ENCODE measurements at places on chromosomes 5 and 9.

GRCh38 chr5:136221340-136221739 lies 28.4 kb upstream of the SMIM32 start:
- DNase-seq: no peak

- DNase-seq: peak; percentile 43
Measured at GRCh38 chr5:87300744-87301143, 33.1 kb downstream of the RASA1 start.

GRCh38 chr9:69279733-69280132 lies 45.3 kb upstream of the ENTREP1 start:
- DNase-seq: no peak

- DNase-seq: peak; percentile 59
Measured at GRCh38 chr9:111483858-111484571, at the start of gene ECPAS. Gene ECPAS (minus strand): TSS chr9:111484383. CDS start chr9:111472918, 11,465 bp downstream.

- no peak for DNase-seq
Measured at GRCh38 chr5:69292306-69292705, 40.3 kb downstream of the CCDC125 start.

DNA sequence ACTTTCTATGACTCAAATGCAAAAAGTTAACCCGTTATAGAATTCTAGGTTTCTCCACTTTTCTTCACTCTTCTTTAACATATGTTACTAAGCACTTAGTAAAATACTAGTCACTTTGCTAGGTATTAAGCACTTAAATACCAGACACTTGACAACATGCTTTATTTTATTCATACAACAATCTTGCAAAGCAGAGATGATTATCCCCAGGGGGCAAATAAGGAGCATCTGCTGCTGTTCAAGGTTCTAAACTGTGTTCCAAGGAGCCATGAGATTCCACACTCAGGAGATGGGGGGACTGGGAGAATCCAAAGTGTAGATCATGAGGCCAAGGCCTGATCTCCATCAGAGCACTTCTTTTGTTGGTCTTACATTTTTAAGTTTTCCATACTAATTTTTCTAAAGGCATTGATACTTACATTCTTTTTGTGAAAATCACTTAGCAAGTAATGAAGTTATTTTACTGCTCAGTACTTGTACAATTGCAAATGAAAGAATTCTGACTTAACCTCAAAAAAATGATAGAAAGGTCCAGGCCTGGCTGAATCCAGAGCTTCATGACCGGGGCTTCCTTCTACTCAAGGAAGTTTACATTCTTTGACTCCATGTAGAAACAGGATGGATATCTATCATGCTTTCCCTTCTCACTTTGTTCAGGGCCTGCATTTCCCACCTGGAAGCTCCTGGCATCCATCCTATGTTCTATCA lies 504.4 kb upstream of the WWC1 start:
- DNase-seq: no peak

DNA sequence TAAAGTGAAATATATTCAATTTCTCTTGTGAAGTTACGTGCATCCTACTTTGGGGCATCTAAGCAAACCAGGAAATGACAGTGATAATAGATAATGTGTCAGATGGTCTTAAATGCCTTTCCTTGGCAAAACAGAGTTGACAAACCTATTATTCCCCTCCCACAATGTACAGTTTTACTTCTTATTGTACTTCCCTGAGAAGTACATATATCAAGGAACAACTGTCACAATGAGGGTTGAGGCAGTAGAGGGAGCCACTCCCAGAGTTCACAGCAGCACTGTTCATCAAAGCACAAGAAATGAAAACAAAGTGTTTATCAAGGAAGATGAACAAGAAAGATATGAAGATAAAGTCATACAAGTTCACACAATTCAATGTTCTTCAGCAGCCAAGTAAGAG lies 41.1 kb downstream of the ELAVL2 start:
- DNase-seq: no peak

- DNase-seq: no peak
Measured at GRCh38 chr5:143964919-143965318, 153.0 kb downstream of the HMHB1 start.

GRCh38 chr9:95202076-95202681 lies 115.3 kb downstream of the FANCC start:
- no peak for DNase-seq

DNA sequence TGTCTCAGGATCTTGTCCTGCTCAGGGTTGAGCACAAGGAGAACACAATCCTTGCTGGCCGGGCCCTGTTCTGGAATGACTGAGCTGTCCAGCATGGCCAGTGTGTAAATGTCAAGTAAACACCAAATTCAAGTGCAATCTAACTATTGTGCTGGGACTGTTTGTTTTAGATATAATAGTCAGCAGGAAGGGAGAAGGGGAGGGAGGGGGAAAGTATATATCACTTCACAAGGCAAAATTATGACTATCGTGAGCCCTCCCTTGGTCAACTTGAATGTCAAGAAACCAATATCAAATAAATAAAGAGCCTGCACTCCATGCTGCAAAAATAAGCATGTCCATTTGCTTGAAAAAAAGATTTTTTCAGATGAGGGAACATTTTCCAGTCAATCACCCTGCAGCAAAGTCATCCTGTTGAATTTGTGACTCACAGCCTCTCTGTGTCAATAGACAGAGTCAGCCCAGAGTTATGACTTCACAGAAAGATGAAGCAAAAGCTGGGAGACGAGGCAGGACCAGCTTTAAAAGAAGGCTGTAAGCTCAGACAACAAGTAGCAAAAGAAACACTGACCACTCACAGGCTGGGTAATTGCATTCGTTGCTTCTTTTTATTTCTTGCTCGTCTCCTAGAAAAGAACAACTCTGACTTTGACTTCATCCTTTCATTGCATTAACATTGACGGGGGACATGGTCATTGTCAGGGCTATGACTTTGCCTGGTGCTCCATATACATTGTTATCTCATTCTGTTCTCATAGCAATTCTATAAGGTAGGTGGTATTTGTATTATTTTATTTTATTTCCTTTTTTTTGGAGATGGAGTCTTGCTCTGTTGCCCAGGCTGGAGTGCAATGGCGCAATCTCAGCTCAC lies 15.3 kb upstream of the KLF4 start:
- no peak for DNase-seq

- DNase-seq: peak; percentile 13
Measured at GRCh38 chr5:131209506-131210150, 38.9 kb downstream of the LYRM7 start.

DNA sequence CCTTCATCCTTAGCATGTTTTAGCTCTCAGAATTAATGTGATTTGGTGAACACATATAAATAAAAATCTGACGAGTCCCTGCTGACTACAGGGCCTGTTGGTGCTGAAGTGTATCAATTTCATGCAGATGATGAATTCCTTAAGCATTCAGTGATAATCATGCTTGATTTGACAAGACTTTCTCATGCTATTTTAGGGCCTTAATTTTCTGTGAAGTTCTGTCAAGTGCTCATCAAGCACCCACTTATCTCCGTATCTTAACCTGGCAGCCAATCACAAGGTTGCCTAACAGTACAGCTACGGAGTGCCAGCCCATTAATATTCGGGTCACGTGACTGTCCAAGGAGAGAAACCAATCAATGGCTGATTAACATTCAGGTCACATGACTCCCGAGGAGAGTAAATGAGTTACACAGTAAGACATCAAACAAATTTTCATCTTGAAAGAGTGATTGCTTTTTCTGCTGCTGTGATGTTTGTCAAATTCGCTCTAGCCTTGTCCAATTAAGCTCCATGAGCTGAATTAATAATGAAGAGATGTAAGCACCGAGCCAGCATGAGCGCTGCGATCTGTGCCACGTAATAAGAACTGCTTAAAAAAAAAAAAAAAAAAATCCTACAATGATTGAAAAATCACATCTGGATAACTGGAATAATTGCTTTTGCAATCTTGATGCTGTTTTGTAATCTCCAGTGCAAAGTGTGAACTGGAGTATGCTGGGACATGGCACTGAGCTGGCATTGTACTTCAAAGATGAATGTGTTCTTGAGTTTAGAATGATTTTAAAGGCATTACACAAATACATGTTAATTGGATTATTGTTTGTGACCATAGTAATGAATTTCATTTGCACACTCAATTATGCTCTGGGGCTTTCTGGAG lies 104.3 kb upstream of the SPATA31D4 start:
- no peak for DNase-seq

GRCh38 chr5:18965893-18966292 lies 1022.1 kb downstream of the CDH18 start:
- DNase-seq: no peak

DNA sequence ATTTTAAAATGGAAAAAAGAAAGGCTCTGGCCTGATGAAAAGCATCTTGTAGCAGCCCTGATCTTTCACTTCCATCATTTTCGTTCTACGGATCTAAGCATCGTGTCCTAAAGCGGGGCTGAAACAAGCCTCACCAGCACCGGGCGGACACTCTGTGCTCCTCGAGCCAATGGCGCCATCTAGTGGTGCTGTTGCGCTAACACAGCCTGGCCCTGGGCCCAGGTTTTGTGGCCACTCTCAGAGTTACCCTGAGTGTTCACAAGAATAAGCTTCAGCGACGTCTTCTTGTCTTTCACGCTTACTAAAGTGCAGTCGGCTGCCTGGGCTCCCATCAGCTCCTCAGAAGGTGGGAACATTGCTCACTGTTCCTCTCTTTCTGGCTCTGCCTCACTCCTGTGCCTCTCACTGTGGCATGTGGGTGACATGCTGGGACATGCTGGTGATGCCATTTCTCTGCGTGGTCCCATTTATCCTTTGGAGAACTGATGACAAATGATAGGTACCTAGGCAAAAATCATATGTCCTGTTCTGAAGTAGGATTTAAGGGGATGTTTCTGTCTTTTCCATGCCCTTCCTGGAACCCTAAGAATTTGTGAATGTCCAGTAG lies 32.7 kb downstream of the DMRT3 start:
- DNase-seq: peak; percentile 16

GRCh38 chr9:87818308-87818707 lies 64.4 kb upstream of the SPATA31E1 start:
- no peak for DNase-seq

- no peak for DNase-seq
Measured at GRCh38 chr5:171388816-171389168, 1.1 kb downstream of the NPM1 start.

DNA sequence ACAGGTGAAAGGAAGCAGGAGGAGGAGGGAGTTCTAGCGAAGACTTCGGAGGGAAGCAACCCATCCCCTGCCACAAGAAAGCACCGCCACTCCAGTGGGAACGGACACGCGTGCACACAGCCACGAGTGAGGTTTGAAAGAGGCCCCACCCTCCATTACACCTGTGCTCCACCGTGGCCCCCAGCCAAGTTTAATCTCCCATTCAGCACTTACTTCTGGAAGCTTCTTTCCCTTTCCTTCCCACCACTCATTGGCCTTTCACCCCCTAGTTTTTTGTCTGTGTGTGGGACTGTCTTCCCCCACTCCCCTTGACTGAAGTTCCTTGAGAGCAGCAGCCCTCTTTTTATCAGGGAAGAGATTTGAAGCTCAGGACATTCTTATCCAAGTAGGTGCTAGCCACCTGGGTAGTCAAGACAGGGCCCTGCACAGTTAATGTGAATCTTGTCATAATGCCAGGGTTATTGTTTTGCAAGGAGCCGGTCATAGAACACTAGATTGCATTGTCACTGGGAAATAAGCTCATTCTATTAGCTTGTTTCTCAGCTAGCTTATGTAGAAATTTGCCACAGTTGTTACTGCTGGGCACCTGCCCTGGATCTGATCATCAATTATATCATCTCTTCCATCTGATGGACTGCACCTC lies 256.0 kb downstream of the DOCK8 start:
- no peak for DNase-seq

DNA sequence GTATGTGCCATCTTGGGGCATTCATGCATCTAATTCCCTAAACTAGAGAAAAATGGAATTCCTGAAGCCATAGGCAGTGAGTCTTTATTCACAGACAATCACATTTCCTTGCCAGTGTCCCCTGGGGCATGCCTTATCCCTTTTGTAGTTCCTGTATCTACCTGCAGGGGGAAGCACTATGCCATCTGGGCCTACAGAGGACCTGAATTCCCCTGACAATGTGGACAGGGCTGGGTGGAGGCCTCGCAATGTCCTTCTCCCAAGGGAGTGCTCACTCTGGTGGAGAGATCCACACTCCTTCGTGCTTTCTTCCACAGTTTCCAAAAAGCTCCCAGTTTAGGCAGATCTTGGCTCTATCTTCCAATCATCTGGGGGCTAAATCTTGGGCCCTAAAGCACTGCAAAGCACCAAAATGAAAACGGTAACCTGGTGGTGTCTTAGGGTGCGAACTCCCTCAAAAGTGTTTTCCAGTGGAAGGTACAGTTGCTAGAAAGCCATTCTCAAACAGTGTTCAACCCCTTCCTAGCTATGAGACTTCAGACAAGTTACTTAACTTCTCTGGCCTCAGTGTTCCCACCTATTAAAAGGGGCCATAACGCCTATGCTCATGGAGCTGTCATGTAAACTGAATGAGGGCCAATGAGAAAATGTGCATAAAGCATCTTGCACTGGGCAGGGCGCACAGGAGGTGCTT lies 17.5 kb downstream of the WHRN start:
- peak; percentile 16 for DNase-seq

- no peak for DNase-seq
Measured at GRCh38 chr9:25681266-25681665, 3.0 kb upstream of the TUSC1 start.

- no peak for DNase-seq
Measured at GRCh38 chr9:88322906-88323566, 65.2 kb upstream of the SPIN1 start.

DNA sequence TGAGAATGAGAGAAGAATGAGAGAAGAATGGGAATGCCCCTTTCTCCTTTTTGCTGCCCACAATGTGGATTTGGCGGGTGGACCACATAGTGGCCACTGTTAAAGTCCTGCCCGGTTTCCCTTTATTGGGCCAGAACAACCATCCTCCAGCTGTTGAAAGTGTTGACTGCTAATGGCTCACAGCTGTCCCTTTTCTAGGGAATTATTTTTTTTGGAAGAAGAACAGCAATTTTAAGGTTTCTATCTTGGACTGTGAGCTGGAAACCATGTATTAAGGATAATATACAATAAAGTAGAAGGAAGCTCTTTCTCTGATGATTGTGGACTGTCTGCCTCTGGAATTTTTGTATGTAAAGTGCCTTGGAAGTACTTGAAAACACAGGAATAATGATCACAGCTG lies 185.9 kb downstream of the DMRT2 start:
- DNase-seq: no peak

GRCh38 chr9:93132946-93133680 lies 938 bp downstream of the NINJ1 start:
- peak; percentile 41 for DNase-seq

Measured in stimulated activated CD8-positive, alpha-beta memory T cell treated with anti-CD3 and anti-CD28 coated beads, Interleukin-15, amount 100 ng/mL, for 4 hours (primary cell).